ENCODE measurements at places on chromosomes 11 and 22.

DNA sequence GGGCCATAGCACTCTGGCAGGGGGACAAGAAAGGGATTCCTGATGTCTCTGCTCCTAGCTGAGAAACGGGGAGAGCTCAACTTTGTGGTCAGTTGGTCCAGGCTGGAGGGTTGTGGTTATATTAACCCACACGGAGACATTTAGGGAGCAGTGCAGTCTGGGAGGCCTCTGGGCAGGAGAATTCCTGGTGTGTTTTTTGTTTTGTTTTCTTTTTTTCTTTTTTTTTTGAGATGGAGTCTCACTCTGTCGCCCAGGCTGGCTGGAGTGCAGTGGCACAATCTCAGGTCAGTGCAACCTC lies 88.0 kb upstream of the SHISAL1 start:
- DNase-seq = no peak

DNA sequence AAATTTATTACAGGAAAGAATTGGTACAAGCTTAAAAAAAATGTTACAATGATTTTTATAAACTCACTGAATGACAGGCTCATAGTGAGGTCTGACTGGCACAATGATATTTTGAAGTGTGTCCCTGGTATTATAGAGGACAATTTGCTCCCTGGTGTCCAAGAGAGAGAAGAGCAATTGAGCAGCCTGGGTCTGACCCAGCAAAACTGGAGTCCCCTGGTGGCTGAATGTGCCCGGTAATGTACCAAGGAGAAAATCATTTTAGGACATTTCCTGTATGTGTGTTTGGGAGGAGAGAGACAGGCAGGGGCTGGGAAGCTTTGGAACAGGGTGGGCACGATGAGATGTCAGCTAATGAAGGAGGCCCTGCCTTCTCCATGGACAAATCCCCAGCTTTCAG lies 125.3 kb downstream of the APOL5 start:
- peak; percentile 75 for DNase-seq

DNA sequence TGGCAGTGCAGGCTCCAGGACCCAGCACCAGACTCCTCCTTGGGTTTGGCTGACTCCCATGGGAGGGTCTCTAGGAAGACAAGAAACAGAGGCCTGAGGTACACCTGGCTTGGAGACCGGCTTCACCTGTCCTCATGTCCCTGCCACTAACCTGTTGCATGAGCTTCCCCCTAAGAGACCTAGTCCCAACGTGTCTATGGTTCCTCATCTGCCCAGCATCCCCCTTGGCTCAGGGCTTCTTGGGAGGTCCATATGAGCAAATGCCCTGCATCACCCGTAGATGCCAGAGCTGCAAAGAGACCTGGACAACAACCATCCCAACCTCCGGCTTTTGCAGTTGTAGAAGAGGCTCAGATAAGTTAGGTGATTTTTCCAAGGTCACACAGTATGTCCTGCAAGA lies 123.5 kb downstream of the BUD13 start:
- no peak for DNase-seq

DNA sequence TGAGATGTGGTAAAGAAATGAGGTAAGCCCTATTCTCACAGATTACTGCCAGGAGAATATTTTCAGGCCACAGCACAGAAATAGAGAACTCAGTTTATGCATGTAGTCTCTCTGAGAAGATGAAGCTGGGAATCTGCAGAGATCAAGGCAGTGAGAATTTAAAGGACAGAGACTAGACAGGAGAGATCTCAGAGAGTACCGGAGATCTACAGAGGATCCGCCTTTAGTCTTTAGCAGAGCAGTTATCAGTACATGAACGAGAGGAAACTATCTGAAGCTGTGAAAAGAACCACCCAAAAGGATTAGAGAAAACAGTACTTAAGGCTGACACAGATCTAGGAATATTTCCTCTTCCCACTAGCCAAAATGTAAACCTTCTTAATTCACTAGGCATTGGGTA lies 101.5 kb downstream of the DLG2 start:
- DNase-seq = no peak

DNA sequence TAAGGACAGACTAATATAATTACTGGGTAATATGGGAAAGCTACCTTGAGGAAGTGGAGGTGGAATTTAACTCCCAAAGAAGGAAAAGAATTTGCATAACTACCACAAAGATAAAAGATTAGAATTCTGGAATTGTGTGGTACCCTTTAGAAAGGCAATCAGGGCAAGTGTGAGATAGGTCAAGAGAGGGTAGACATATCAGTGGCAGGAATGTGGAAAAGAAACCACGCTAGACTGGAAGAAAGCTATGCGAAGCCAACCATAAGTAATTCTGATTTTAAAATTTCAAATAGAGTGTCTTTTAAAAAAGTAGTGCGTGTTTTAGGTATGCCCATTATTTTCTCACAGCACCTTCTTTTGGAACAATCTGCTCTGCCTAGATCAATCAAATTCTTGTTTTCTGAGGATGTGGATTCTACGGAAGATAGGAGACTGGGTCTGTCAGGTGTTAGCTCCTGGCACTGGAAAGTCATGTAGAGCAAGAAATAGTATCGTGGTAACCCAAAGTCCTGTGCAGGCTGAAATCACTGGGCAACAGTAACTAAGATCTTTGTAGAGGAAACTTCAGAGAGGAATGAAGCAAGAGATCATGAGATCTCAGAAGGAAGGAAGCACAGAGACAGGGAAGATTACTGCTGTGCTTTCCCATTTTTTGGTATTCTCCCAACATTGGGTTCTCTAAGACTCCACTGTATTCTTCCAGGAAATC lies 111.3 kb upstream of the MTMR2 start:
- no peak for DNase-seq

DNA sequence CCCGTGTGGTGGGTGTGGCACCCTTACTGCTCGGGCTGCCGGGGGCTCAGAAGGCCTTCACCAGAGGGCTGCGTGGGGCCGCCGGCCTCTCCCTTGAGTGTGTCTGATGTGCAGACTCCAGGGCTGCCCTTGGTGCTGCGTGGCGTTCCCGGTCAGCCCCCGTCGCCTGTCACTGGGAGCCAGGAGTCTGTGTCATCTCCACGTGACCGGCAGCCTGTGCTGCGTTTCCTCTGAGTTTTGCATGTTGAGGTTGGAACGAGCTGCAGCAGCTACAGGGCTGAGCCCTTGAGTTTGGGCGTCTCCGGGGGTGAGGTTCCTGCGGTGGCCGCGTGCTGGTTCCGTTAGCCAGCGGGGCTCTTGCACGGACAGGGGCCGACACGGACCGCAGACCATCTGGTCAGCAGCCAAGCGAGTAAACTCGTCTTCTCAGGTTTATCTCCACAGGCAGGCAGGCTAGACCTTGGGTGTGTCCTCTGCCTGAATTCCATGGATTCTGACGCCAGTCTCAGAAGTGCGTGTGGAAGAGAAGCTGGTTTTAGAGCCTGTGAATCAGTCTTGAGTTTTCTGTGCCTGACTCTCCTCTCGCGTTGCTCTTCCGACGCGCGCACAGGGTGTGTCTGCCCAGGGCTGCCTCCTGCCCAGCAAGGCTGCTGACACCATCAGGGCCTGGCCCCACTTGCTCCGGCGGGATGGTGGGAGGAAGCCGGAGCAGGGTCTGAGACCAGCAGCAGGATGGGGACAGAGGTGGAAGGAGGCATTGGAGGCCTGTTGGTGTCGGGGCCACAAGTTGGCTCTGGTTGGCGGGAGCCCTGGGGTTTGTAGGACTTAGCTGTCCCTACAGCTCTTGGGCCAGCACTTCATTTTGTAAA lies 10.5 kb downstream of the PTDSS2 start:
- no peak for DNase-seq
